Amygdala (tissue), 56 donors: ENCODE measurements at places on chromosomes 4 and X.

- DNase-seq = no peak
These were observed 165.7 kb downstream of the KDR start for GRCh38 chr4:54959651-54960116.

- DNase-seq = no peak
These were observed 192.7 kb upstream of the NUDT6 start for GRCh38 chr4:123114915-123115756.

- DNase-seq = no peak
These were observed 912.9 kb upstream of the INTU start for GRCh38 chr4:126719852-126720251.

DNA sequence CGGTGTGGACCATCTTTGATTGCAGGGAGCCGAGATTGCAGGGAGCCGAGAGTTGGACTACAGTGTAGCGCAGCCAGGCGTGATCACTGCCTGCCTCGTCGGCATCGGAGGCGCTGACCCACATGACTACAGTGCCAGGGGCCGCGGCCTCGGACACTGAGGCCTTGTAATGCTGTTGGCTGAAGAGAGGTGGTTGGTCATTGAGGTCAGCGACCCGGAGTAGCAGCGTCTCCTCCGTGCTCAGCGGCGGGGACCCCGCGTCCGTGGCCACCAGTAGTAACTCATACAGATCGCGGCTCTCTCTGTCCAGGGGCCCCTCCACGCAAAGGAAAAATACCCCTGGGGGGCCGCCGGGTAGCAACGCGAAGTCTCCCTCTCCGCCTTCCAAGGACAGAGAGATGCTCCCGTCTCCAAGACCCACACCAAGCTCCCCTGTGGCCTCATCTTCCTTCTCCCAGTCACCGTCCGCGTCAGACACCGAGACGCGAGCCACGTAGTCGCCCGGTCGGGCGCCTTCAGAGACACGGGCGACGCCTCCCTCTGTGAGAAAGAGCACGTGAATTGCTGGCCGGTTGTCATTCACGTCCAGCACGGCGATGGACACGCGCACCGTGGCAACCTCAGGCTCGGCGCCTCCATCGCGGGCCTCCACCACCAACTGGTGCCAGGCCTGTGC, 1.9 kb downstream of the DCHS2 start:
- DNase-seq = no peak

DNA sequence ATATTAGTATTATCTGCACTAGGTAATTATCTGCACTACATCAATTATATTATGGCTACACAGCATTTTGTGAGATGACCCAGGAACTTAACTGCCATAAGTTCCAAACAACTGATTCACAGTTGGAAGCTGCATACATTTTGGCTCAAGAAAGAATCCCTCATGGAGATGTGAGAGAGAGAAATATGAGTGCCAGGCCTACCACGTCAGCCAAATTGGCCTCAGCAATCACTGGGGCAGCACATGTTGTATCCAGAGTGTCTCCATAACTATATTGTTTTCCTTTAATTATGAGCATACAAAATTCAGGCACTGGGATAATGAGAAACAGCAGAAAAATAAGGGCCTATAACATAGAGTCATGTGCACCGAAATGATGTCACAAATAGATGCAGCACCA, 174.2 kb upstream of the DMD start:
- no peak for DNase-seq

GRCh38 chr4:139704915-139705485, 39.4 kb downstream of the MGST2 start:
- DNase-seq = no peak

DNA sequence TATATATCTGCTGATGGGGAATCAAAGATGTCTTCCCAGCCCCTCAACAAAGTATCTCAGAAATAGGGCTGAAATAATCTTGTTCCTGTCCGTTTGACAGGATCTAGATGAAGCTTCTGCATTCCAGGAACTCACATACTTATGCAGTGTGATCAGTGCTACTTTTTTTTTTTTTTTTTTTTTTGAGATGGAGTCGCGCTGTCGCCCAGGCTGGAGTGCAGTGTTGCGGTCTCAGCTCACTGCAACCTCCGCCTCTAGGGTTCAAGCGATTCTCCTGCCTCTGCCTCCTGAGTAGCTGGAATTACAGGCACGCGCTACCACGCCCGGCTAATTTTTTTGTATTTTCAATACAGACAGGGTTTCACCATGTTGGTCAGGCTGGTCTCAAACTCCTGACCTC, 36.4 kb downstream of the DHX15 start:
- DNase-seq = no peak

DNA sequence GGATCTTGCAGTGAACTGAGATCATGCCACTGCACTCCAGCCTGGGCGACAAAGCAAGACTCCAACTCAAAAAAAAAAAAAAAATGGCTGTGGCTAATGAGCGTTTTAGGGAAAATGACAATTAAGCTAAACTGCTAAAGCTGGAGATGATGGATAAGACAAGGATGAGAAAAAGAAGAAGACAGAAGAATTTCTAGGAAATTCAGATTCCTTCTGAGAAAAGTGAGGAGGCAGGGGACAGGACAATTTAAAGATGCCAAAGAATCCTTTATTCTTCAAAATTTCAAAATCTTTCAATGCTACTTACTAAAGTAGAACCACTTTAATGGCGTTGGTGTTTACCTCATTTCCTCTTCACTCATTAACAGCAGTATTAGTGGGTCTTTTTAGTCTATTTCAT, 7.7 kb downstream of the PALLD start:
- DNase-seq = no peak

GRCh38 chr4:121358473-121358872, 22.3 kb downstream of the QRFPR start:
- DNase-seq = no peak

- no peak for DNase-seq
These were observed 199.5 kb upstream of the ZCCHC13 start for GRCh38 chrX:74104356-74105015.

DNA sequence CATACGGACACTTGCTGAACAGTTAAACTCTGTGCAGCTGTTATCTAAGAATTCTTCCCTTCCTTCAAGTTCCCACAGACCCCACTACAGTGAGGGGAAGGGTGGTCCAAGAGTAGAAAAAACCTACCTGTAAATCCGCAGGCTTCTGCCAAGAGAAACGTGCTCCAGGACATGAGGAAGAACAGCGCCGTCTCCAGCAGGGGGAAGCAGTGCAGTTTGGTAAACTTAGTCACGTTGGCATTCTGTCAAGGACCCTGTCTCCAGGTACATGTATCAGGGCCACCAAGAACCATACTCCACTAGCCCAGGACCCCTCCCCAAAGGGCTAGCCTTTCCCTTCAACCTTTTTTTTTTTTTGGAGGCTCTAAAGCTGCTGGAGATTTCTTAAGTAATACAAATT, 79.9 kb downstream of the CHST7 start:
- no peak for DNase-seq

DNA sequence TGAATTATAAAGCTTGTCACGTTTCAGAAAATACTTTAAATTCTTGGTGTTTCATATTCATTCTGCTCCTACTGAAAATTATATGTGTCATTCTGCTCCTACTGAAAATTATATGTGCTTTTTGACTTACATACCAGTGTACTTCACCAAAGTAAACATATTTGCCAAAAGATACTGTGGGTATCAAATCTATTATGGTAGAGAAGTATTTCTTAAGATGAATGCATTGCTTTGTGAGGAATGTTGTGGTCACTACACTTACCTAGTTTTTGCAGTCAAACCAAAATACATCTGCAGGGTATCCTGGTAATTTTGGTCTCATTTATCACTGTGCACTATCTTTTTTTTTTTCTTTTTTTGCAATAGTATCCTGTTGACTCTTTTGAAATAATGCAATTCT, 287.7 kb upstream of the MAD2L1 start:
- no peak for DNase-seq

- DNase-seq = no peak
These were observed 3.2 kb upstream of the CPZ start for GRCh38 chr4:8589336-8589735.

DNA sequence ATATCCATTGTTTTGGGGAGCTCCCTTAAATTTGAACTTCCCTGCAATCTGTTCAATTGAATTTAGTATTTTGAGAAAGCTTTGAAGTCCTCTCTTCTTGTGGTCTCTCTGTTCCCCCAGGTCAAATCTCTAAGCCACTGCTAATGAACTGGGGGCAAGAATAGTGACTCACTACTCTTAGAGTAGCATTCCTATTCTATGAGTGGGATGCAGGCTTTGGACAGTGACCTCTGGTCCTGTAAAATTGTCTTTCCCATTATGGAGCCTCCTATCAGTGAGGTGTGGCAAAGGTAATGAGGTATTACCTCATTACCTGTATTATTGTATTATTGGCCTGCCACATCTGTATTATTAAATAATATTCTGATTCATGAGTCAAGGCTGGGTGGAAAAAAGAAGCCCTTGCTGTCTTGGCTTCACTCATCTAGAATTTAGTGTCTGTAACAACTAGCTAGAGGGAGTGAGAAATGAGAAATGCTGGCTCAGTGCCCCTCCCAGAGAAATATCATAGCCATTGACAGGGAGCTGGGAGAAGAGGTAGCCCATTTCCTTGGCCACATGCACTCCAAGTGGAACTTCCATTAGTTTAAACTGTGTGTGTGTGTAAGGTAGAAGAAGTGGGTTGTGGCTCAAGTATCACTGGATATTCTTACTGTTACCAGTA, 393.9 kb upstream of the CTSO start:
- no peak for DNase-seq

DNA sequence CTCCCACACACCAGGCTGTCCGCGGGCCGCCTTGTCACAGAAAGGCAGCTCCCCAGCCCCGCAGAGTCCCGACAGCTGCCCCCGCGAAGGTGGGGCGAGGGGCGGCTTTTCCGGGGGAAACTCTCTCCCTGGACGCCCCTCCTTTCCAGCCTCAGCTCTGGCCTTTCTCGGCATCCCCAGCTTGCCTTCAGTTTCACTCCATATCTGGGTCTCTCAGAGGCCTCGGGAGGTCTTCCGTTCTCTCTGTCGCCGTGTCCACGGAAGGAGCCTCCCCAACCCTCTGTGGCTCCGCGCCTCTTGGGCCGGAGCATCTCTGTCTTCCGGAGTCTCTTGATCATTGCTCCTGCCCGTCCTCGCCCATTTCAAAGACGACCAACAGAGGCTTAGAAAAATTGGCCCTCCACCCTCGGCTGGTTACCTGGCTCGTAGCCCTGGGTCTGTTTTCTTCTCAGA, 6.1 kb upstream of the MSX1 start:
- no peak for DNase-seq

GRCh38 chr4:76607266-76607799, 172.3 kb downstream of the SHROOM3 start:
- DNase-seq = no peak

- DNase-seq = no peak
These were observed 112.0 kb upstream of the MAGEB18 start for GRCh38 chrX:26026179-26026578.

DNA sequence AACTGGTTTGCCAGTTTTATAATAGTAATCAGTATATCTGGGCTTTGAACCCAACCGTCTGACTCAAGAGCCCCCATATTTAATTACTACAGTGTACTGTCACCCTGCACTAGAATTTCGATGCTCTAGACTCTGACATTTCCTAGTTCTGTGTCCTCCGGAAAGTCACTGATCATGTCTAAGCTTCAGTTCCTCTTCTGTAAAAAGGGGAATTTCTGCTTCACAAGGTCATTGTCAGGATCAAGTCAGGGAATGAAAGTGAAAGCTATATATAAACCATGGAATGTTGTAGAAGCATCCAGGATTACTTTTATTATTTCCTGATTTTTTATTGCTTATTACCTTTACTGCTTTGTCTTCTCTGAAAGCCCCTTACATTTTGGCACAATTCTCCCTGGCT, 4.0 kb upstream of the KCNIP4 start:
- no peak for DNase-seq

DNA sequence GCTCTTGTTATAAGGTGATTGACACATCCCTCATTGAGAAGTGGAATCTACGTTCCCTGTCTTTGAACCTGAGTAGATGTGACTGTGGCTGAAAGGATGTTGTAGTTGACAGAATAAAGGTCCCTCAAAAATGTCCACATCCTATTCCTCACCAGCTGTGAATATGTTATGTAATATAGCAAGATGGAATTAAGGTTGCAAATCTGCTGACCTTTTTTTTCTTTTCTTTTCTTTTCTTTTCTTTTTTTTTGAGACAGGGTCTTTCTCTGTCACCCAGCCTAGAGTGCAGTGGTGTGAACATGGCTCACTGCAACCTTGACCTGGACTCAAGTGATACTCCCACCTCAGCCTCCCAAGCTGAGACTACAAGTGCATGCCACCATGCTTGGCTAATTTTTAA, 7.2 kb upstream of the CCNG2 start:
- DNase-seq = no peak

DNA sequence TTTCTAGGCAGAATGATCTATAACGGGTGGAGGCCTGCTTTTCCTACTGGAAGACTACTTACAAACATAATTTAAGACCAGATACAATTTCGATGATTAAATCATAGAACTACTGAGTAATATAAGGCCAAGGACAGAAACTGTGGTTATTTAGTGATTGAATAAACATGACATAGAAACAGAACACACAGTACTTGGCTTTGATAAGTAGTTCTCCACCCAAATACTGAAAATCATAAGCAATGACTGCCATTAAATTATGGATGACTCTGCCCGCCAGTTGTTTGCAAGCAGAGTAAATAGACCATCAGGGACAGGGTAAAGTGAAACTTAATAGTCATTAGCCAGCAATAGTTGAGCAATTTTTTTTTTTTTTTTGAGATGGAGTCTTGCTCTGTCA, 17.2 kb upstream of the SMIM14 start:
- no peak for DNase-seq

DNA sequence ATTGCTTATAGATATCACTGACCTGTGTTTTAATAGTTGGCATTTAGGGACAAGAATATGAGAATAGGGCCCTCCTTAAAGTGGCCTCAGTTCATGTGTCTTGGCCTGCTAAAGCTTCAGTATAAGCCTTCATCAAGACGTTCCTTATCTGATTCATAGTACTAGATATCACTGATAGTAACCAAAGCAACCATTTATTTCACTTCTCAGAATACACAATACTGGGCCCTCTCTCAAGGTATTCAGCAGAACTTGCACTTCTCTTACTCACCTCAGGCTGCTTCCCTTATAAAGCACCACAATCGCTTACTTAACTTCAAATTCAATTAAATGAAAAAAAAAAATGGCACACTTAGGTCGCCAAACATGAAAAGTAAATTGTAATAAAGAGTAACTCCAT, 259.4 kb upstream of the PCDH7 start:
- no peak for DNase-seq

DNA sequence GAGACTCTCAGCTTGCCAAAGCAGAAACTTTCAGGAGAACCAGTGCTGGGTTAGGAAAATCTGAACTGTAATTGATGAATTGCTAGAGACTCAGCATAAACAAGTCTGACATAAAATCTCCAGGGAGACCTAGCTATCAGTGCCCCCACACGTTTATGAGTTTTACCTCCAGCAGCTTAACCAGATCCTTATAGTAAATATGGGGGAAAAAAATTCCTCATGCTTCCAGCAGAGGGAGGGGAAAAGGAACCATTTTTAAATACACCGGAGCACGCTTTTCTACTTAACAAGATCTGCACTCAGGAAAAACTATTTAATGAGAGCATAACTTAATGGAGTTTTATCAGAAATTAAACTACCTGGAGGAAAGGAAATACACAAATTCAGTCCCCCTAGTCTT, 1040.7 kb upstream of the INTU start:
- no peak for DNase-seq

GRCh38 chrX:29397506-29397905, 810.3 kb downstream of the IL1RAPL1 start:
- no peak for DNase-seq
